ENCODE measurements at places on chromosomes 16 and 17.

- DNase-seq = no peak
Measured at GRCh38 chr17:50957600-50958575, 91.7 kb upstream of the TOB1 start.

DNA sequence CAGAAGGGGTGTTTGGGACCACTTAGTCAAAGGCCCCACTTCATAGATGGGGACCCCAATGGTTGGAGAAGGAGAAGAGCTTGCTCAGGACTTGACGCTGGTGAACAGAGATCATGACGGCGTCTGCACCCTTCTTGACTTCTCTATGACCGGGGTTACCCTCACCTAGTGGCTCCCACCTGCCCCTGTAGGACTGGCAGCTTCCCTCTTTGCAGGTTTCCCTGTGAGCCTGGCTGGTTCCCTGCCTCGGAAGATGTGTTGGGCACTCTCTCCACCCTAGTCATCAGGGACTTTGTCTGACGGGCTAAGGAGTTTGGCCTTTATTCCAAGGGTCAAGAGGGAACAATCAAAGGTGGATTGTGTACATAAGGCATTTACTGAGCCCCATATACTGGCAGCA, 22.7 kb downstream of the TBX4 start:
- DNase-seq = peak; percentile 23

GRCh38 chr17:76904116-76904515, 35.9 kb downstream of the MGAT5B start:
- DNase-seq = no peak

DNA sequence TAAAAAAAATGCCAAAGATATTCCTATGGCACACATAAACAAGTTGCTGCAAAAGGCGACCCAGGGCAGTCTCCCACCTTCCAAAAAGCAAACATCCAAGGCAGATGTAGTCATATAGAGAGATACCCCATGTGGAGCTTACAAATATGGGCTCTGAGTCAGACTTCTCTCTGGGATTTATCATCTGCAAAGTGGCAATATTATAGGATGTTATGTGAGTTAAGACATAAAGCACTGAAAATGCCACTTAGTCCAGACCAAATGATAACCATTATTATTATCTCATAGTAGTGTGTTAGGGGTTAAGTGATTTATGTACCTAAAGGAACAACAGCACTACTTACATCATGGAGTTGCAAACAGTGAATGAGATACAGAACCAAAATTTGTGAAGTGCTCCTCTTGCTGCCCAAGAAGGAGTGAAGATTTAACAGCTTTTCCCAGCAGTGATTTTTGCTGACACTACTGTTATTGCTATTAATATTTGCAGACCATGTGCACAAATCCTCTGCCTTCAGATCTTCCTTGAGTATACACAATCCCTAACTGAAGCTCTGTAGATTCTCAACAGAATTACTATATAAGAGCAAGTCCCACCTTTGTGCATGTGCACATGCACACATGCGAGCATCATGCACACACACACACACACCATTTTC, 560.0 kb upstream of the SALL1 start:
- DNase-seq = no peak

Measured in H9 (cell line).